ENCODE measurements at places on chromosomes 3 and 15. TPM values are rescaled to one million over a fixed set of nuclear protein-coding genes. Genes with fewer than 3 reads are reported as not detected.

- no peaks in the 10 kb centered on the region for H3K36me3 ChIP-seq
- no peaks in the 10 kb centered on the region for H3K27me3 ChIP-seq
- H3K4me3 ChIP-seq = no peak overlapping the region
- no peaks in the 10 kb centered on the region for H3K4me1 ChIP-seq
These were observed 164.4 kb upstream of the TOPAZ1 start for GRCh38 chr3:44077267-44077666.

- no peaks in the 10 kb centered on the region for H3K27me3 ChIP-seq
- no peak overlapping the region for H3K27ac ChIP-seq
- H3K4me3 ChIP-seq = no peak overlapping the region
- no peaks in the 10 kb centered on the region for H3K4me1 ChIP-seq
- H3K36me3 ChIP-seq = no peaks in the 10 kb centered on the region
These were observed 28.7 kb downstream of the GLCE start for GRCh38 chr15:69189157-69189556.

- DNase-seq = no peak
- H3K4me1 ChIP-seq = no peaks in the 10 kb centered on the region
- no peaks in the 10 kb centered on the region for H3K36me3 ChIP-seq
These were observed 459.4 kb upstream of the CBLB start for GRCh38 chr3:106328224-106328623.

DNA sequence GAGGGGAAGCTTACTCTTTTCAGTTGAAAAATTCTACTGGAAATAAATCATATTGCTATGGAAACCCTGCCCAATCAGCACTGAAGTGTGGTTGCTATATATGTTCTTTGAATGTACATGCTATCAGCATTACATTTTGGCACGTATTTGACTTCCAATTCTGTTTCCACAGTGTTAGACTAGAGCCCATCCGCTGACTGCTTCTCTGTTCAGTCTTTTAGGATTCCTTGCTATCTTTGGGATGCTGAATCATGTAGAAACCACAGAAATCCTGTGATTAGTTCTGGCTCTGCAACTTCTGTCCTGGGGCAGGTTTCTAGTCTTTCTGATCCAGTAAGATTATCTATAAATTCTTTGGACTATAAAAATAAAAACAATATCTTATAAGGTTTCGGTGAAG is 128.2 kb upstream of the SLC7A14 start:
- no peaks in the 10 kb centered on the region for H3K4me1 ChIP-seq
- no peak for DNase-seq
- H3K27me3 ChIP-seq = no peaks in the 10 kb centered on the region
- H3K4me3 ChIP-seq = no peak overlapping the region
- no peak overlapping the region for H3K27ac ChIP-seq
- no peaks in the 10 kb centered on the region for H3K36me3 ChIP-seq

GRCh38 chr15:81043935-81044575 is 43.3 kb downstream of the TLNRD1 start:
- H3K36me3 ChIP-seq = no peaks in the 10 kb centered on the region
- H3K4me3 ChIP-seq = no peak overlapping the region
- H3K27me3 ChIP-seq = no peaks in the 10 kb centered on the region

DNA sequence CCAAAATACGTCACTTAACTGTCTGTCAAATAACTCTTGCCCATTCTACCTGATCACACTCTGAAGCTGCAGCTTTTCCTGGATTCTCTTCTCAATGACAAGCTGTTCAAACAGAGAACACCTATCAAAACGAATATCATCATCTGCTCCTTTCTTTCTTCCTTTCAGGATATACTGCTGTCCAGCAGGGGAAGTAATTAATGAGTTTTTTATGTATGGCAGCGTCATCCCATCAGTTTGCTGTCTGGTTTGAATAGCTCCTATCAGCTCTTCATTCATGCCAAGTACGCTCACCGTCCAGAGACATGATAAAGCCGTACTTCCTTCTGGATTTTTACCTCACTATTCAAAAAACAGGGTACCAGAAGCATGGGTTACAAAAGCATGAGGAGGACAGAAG is at the start of gene CHRM5:
TSS of gene CHRM5 (plus strand) at position 274 of the 400 bp plus-strand sequence. CDS start 94,221 bp downstream, outside the sequence.
- no peak within 1 kb of the TSS for H3K4me3 ChIP-seq
- no peak within 1 kb of the TSS for H3K27ac ChIP-seq
- H3K36me3 ChIP-seq = no peaks in the 10 kb centered on the region
- H3K4me1 ChIP-seq = no peaks in the 10 kb centered on the region

- no peaks in the 10 kb centered on the region for H3K27me3 ChIP-seq
- DNase-seq = no peak
- H3K4me3 ChIP-seq = no peak overlapping the region
- H3K36me3 ChIP-seq = no peaks in the 10 kb centered on the region
- no peak overlapping the region for H3K27ac ChIP-seq
These were observed 13.8 kb downstream of the RPL39L start for GRCh38 chr3:187125319-187126031.

GRCh38 chr3:25040748-25041147 is 387.3 kb upstream of the RARB start:
- no peak for DNase-seq
- H3K27me3 ChIP-seq = no peaks in the 10 kb centered on the region
- peaks cover 38% of the 10 kb centered on the region for H3K4me1 ChIP-seq

- no peaks in the 10 kb centered on the region for H3K36me3 ChIP-seq
- peaks cover 7% of the 10 kb centered on the region for H3K4me1 ChIP-seq
- peak overlapping the region; percentile 89 for H3K4me3 ChIP-seq
- no peaks in the 10 kb centered on the region for H3K27me3 ChIP-seq
- peak; percentile 63 for DNase-seq
These were observed 559 bp downstream of the SENP5 start for GRCh38 chr3:196868297-196868661.

DNA sequence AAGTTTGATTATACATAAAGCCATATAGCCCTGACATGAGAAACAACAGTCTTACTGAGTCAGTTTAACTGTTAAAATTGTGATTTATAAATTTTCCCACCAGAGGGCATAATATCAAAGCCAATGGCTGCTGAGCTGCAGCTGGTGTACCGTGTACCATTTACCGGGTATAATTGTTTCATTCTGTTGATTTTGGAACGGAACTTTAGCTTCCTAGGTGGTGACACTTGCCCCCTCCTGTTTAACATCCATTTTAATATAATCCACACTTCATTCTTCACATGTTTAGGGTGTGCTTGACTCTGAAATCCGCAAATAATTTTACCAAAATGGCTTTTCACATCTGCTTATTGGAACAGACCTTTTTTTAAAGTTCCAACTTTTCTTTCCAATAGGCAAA is 72.8 kb downstream of the SLC9A9 start:
- no peak overlapping the region for H3K27ac ChIP-seq
- no peaks in the 10 kb centered on the region for H3K4me1 ChIP-seq
- H3K4me3 ChIP-seq = no peak overlapping the region
- no peaks in the 10 kb centered on the region for H3K36me3 ChIP-seq
- DNase-seq = peak; percentile 57

DNA sequence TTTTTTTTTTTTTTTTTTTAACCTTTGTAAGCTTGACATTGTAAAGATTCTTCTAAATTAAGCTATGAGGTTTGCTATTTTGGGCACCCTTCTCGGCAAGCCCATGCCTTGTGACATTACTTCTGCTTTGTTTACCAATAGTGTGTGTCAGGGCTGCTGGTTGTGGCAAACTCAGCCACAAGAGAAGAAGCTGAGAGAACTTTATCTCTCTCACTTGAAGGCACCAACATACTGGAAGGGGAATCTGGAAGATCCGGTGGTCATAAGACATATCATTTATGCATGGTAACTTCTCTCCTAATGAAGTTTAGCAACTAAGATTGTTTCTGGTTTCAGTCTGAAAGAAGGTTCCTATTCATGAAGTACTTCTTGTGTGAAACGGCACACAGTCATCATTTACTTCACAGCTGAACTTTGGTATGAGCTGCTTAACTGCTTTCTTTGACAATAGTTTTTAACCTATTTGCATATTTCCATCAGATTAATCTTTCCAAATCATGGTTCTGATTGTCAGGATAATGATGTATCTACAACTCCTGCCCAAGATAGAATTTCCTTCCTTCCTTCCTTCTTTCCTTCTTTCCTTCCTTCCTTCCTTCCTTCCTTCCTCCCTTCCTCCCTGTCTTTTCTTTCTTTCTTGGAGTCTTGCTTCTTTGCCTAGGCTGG is 189.3 kb downstream of the NFKBIZ start:
- no peak overlapping the region for H3K4me3 ChIP-seq
- H3K36me3 ChIP-seq = no peaks in the 10 kb centered on the region
- peaks cover 3% of the 10 kb centered on the region for H3K4me1 ChIP-seq

GRCh38 chr3:194688200-194688740 is 2.6 kb downstream of the FAM43A start:
- peaks cover 42% of the 10 kb centered on the region for H3K4me1 ChIP-seq
- peaks cover 12% of the 10 kb centered on the region for H3K27me3 ChIP-seq
- DNase-seq = peak; percentile 42
- H3K4me3 ChIP-seq = peak overlapping the region; percentile 67
- no peaks in the 10 kb centered on the region for H3K36me3 ChIP-seq
- peak overlapping the region; percentile 83 for H3K27ac ChIP-seq

GRCh38 chr3:87206070-87206469 is 21.0 kb upstream of the CHMP2B start:
- H3K4me1 ChIP-seq = no peaks in the 10 kb centered on the region
- peak overlapping the region; percentile 11 for H3K27ac ChIP-seq
- no peaks in the 10 kb centered on the region for H3K36me3 ChIP-seq
- no peak overlapping the region for H3K4me3 ChIP-seq

DNA sequence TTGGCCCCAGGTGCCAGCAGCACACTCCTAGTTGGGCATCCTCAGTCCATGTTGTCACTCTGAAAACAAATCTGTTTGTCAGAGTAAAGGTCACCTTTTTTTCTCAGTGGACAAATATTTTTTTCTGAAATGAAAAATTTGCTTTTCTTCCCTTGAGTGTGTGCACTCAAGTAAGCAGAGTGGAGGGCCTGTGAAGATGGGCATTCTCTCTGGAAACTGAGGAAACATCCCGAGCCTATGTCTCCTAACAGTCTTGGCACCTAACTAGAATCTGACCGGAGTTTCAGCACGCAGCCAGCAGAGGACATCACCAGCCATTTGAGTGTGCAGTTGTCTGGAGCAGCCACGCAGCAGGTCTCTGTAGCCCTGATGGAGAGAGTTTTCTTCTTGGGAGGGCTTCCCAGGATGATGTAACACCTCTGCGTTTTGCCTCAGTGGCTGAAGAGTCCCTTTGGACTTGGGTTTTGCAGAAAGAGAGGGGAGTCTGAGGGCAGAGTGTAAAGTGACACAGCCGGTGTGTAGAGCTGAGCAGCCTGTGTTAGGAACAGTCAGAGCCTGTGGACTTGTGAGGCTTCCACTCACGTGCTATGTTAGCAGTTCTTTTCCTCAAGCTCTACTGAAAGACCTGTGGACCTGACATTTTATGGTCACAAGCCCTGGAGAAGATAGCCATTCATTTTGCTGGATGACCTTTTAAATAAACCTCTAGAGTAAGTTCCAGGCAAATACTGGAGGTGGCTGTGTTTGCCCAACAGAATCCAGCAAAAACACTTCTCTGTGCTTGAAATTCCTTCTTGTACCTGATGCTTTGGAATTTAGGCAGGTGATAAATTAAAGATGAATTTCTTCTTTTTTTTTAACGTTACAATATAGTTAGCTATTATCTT is 51.6 kb downstream of the ABHD2 start:
- peak; percentile 47 for DNase-seq
- H3K27ac ChIP-seq = peak overlapping the region; percentile 74
- H3K36me3 ChIP-seq = no peaks in the 10 kb centered on the region
- H3K4me3 ChIP-seq = no peak overlapping the region
- no peaks in the 10 kb centered on the region for H3K27me3 ChIP-seq
- peaks cover 10% of the 10 kb centered on the region for H3K4me1 ChIP-seq

DNA sequence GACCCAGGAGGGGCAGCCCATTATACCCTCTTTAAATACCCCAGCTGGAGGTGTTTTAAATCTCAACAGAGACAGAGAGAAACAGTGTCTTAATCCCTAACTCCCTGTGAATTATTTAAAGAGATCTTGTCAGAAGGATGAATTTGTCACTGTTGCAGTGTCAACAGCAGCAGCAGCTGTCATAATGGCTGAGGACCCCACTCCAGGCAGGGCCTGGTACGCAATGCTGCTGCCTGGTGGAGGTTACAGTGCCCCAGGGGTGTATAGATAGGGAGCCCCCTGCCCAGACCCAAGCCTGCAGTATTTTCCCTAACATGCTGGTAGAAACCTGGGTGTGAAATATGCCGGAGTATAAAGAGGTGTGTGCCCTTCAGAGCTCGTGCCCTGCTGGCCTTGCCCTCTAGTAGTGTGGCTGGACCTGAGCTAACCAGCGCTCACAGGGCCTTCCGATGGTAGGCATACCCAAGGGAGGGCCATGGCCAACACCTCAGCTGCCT is 143.0 kb downstream of the EPHB1 start:
- H3K4me1 ChIP-seq = no peaks in the 10 kb centered on the region
- no peak overlapping the region for H3K4me3 ChIP-seq
- DNase-seq = no peak
- H3K27me3 ChIP-seq = no peaks in the 10 kb centered on the region

DNA sequence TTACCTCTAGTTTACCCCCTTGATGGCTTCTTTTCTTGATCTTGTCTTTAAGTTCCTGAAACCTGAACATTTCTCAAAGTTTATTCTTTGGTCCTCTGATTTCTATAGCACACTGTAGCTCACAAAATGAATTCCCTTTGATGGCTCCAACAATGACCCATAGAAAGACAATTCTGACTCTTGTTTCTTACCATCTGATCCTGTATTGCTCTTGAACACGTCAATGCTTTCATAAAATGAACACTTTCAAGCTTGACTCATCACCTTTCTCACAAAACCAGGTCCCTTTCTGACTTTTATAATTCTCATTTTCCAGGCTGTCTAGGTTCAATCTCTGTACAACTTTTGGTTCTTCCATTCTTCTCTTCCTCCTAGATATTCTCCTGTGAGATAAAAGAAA is 5.7 kb upstream of the GAP43 start:
- no peak for DNase-seq
- no peak overlapping the region for H3K4me3 ChIP-seq
- no peaks in the 10 kb centered on the region for H3K27me3 ChIP-seq
- no peak overlapping the region for H3K27ac ChIP-seq

LTK gene
- 0.83 TPM for total RNA-seq

SAMD7 gene
- total RNA-seq = not detected

CHRNA5 gene
- total RNA-seq = 3.1 TPM

MYO5C gene
- 18.2 TPM for total RNA-seq

ARRDC4 gene
- total RNA-seq = 35.3 TPM

DAZL gene
- total RNA-seq = 0.33 TPM

IMPG2 gene
- 0.72 TPM for total RNA-seq

STRIT1 gene
- total RNA-seq = 1.2 TPM

KY gene
- total RNA-seq = 1.6 TPM

KBTBD8 gene
- 10.0 TPM for total RNA-seq

Measured in hepatocyte (in vitro differentiated cells).